ENCODE measurements at places on chromosomes 11 and 22.
A peak's percentile ranks its signal among the peaks of the same experiment; 100 is the strongest.

- DNase-seq: no peak
These were observed 547.1 kb downstream of the RAB38 start for GRCh38 chr11:87628026-87628580.

GRCh38 chr22:33561149-33561807, 359.0 kb downstream of the LARGE1 start:
- no peak for DNase-seq

DNA sequence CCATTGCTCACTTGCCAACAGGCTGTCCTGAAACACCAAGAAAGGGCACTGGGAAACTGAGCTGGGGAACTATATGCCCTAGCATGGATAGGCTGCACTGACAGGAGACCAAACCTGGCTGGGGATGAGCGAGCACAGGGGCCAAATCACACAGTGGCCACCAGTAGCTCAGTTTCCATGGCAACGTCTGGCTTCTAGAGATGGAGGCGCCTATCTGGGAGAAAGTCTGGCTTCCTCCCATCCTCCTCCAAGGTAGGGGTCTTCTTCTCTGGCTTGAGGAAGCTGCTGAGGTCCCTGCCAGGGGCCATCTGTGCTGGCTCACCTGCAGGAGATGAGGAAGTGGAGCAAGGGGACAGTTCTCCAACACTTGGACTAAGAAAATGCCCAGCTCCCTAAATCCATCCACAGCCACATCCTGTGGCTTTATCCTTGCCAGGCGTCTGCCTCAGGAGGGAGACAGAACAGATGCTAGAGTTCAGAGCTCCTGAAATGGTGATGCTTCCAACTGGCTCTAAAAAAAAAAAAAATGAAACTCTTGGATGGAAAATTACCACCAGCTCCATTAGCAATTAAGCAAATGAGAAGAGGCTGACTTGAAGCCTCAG, 48.3 kb downstream of the SYT13 start:
- DNase-seq: no peak

DNA sequence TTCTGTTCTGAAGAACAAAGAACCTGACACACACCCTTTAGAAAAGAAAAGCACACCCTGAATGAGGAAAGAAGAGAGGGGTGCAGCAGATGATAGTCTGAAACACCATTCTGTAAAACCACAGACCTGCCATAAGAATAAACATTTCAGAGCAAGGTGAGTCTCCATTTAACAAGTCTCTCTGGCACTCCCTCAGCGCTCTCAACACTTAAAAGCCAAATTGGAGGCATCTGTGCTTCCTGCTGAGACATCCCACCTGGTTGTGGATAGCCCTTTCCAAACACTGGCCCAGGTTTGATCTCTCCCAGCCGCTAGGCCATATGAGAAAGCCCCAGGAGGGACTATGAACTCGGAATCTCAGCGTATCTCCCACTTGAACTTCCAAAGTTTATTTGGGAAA, 36.3 kb downstream of the ETS1 start:
- DNase-seq: no peak

GRCh38 chr22:41481925-41482318, 13.0 kb downstream of the ACO2 start:
- no peak for DNase-seq

GRCh38 chr22:17754233-17754925, 19.9 kb downstream of the BID start:
- DNase-seq: no peak

DNA sequence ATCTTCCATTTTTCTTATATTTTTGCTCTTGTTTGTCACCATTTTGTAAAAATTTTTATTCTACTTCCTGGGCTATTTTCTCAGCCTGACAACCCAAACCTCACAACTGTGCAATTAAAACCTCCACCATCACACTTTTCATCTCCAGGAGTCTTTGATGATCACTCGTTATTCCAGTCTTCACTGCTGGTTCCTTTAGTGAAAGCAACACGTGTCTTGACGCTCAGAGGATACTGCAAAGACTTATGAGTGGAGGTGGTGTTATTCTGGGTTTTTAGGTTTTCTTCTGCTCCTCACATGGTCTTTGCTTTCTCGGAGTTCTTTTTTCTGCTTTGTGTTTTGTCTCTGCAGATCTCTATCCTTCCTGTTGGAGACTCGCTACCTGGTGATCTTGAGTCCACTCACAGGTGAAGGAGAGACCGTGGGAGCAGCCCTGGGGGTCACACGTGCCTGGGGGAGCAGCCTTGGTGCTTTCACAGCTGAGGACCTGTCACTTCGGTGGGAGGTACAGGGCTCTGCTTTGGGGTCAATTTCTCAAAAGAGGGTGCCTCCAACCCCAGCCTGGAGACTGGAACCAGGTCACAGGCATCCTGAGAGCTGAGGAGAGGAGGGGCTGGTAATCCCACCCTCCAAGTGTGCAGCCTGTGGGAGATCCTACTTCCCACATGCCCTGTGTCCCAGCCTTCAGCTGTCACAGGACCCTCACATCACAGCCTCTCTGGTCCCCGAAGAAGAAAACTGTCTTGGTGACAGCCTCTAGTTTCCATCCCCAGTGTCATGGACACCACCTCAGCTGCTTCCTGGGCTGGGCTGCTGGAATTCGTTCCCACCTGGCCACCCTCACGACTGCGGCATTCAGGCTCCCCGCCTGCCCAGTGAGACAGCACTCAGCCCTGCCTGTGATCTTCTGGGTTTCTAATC, 11.0 kb downstream of the SULT4A1 start:
- DNase-seq: no peak

GRCh38 chr11:8067929-8068575, 13.0 kb upstream of the TUB start:
- no peak for DNase-seq

DNA sequence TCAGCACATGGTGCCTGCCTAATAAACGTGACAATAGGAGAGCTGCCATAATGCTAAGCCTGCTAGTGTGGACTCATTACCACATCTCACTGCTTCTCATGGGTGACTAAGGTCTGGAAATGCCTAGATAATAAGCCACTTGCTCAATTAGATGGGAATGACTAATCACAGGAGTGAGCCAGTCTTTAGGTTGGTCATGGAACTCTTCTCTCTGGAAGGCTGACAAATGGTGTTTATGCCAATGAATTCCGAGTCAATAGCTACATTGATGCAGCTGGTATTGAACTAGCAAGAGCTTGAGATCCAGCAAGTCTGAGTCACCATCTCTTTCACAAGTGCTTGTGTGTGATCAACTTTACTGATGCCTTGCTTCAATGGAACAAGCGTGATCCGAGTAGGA, 334.9 kb downstream of the OPCML start:
- DNase-seq: no peak

DNA sequence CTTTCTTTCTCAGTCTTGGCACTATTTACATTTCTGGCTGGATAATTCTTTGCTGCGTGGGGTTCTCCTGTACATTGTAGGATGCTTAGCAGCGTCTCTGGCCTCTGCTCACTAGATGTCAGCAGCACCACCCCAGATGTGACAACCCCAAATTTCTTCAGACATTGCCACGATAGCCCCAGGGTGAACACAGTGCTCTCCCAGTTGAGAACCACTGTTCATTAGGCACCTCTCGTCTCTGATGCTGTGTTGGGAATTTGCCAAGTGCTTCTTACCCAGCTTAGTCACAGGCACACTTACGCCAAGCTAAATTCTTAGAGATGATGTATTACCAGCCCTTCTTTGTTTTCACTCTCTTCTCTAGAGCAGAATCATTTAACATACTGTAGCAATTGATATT, 9.4 kb downstream of the TRIM6 start:
- no peak for DNase-seq

DNA sequence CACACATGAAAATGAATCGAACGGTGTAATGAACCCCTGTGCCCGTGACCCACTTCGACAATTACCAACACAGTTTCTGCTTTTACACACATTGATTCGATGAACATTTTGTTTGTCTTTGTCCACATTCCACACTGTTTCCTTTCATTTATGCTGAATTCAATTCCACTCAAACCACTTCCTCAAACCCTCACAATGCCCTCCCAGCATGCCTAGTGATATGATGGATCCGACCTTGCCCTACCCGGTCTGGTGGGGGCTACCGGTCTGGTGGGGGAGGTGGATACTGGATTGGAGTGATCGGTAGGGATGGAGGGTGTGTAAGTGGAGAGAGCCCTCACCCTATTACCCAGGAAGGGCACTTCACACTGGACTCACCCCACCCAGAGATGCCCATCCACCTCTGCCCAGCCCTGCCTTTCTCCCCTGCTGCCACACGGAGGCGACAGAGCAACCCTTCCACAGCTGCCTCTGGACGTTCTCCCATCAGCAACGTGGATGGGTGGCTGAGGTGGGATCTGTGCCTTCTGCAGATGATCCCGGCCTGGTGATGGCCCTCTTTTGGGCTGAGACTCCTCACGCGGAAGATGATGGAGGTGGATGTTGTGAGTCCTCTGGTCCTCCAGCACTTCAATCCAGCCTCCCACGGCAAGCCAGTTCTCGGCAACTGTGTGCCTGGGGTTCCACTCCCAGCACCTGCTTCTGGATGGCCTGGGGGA, 33.0 kb upstream of the P2RY2 start:
- peak; percentile 79 for DNase-seq

GRCh38 chr11:128862908-128863660, 4.0 kb downstream of the KCNJ1 start:
- no peak for DNase-seq

- DNase-seq: no peak
These were observed 2.3 kb upstream of the DUSP8 start for GRCh38 chr11:1574238-1574932.

DNA sequence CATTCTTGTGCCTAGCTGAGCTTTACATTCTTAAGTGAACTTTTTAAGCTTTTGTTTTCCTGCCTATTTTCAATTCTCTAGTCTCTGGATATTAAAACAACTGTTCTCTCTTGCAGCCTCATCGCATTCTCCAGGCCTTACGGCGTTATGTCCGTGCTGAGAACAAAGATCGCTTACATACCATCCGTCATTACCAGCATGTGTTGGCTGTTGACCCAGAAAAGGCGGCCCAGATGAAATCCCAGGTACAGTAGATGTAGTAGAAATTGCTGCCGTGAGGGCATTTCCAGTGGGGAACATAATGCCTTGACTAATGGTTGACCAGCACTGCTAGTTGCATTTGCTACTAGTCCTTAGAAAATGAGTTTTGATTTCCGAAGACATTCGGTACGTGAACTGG, 29.7 kb upstream of the ST14 start:
- DNase-seq: no peak

DNA sequence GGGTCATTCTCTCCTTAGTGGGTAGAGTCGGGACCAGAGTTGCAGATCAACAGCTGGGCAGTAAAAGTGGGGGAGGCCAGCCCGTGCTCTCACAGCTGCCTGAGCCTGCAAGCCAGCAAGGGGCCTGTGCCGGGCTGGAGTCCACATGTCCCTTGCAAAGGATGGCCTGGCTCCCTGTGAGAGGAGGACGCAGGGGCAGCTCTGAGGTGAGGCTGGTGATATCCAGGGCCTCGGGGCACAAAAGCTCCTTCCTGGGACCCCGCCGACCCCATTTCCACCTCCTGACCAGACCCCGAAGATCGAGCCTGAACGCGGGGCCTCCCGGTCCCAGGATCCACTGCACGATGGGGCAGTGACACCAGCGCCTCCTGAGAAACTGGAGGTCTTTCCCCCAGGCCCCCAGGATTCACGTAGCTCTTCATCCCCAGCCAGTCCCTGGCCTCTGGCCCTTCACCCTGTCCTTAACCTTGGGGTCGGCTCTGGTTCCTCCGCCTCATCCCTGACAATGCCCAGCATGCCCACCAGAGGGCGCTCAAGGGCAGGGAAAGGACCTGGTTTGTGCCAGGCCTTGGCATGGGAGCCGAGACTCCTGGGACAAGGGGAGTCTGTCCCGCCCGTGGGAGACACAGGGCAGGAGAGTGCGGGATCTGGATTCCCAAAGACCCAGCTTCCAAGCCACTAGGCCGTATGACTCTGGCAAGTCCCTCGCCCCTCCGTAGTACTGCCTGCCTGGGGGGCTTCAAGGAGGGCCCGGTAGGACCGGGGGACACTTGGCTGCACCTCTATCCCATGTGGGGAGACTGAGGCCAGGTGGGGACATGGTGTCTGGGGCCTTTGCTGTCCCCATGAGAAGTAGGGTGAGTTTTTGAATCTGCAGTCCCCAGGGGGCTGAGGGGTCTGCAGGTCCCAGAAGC, 17.8 kb upstream of the WNT7B start:
- peak; percentile 87 for DNase-seq

DNA sequence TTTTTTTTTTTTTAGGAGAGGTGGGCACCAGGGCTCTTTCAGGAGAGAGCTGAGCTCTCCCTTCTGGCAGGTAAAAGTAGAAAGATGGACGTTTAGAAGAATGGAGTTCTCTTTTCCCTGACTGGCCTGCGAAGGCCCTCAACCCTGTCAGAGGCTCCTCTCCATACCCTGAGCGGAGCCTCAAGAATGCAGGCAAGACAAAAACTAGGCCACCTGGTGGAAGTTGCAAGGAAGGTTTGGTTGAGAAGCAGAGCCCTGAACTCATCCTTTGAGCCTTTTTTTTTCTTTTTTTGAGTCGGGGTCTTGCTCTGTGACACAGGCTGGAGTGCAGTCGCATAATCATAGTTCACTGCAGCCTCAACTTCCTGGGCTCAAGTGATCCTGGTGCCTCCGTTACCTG, 1.4 kb downstream of the OTOG start:
- no peak for DNase-seq

DNA sequence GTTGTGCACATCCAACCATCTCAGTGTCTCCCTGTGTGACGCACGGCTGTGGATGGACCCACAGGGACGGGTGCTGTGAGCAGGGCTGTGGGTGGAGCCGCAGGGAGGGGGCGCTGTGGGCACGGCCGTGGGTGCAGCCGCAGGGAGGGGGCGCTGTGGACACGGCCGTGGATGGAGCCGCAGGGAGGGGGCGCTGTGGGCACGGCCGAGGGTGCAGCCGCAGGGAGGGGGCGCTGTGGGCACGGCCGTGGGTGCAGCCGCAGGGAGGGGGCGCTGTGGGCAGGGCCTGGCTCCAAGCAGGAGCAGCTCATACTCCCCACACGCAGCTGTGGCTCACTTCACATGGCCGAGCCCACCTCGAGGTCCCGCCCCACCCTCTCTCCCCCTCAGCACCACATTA, 6.0 kb upstream of the MAPK11 start:
- peak; percentile 88 for DNase-seq

DNA sequence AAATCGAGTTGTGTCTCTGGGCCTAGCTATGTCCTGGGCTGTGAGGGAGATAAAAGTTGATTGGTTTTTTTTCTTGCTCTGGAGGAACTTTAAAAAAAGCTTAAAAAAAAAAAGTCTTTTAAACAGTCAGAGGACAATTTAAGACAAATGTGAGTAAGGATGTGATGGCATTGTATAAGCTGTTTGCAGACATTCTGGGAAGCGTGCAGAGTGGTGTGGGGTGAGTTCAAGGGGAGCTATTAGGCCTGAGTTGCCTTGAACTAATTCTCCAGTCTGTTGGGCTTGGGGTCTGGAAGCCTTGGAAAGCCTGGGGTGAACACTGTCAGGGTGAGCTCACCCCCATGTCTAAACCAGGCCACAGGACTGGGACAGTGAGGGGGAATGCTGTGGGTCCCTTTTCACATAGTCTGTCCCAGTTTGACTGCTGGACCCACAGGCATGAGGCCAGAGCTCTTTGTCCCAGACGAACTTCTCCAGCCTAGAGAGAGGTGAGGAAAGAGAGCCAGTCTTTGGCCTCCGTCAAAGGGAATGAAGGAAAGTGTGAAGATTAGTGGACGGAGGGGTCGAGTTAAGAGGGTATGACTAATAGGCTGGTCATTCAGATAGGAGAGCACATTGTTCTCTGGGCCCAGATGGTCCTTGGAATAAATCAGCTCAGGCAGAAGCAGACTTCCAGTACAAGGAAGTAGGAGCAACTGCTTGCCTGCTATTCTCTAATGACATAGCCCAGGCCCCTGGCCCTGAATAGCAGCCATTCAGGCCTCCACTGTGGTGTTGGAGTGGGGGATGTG, 76.4 kb upstream of the NNMT start:
- no peak for DNase-seq
